Retina (tissue), 1 donor: ENCODE measurements at places on chromosomes 4 and X.

- DNase-seq = no peak
Measured at GRCh38 chr4:31442236-31442635, 722.1 kb downstream of the PCDH7 start.

GRCh38 chrX:37905436-37906147 lies 58.2 kb upstream of the DYNLT3 start:
- peak; percentile 50 for DNase-seq

DNA sequence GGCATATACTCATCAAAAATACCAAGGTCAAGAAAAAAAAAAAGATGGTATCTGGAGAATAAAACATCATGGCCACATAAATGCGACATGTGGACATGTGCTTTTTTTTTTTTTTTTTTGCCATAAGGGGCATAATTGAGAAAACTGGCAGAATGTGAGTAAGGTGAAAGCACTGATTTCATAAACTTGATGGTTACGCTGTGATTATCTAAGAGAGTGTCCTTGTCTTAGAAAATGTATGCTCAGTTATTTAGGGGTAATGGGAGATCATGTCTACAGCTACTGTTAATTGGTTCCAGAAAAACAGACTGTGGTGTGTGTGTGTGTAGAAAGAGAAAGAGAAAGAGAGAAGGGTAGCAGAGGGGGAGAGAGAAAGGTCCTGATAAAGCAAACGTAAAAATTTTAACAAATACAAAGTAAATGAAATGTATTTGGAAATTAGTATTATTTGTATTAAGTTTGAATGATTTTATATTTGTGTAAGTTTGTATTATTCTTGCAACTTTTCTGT lies 8.1 kb downstream of the DNAJB14 start:
- no peak for DNase-seq

DNA sequence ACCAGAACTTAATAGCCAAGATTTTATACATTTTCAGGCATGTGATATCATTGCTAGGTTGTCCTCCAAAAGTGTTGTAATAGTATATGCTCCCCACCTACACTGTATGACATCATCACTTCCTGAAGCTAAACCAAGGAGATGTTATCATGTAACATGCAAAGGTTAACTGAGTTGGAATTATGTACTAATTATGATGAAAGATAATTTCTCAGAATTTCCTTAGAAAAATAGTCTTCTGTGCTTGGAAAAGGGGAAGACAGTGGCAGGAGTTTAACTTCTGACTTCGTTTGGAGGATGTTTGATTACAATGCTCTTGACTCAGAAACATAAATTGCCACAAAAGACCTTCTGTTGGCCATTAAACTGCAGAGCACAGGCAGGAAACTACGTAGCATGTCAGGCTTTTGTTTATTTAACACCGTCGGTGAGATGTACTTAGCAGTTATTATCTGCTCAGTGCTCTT lies 83.6 kb upstream of the GUCY1A1 start:
- no peak for DNase-seq

DNA sequence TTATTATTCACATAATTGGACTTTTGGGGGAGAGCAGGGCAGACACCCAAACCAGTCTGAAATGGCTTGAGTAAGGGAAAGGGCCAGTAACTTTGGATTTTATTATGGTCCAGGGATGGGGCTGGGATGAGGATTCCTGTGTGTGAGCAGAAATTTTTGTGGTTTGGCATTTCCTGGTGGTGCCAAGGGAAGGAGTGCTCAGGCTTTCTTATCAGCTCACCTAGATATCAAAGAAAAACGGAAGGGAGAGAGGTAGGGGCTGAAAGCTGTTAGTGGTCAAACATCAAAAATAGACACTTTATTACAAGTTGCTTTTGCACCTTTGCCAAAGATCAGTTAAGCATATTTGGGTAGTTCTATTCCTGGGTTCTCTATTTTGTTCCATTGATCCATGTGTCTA lies 128.5 kb upstream of the DIPK2B start:
- DNase-seq = no peak

- peak; percentile 59 for DNase-seq
Measured at GRCh38 chrX:43958529-43958928, 14.7 kb downstream of the NDP start.

DNA sequence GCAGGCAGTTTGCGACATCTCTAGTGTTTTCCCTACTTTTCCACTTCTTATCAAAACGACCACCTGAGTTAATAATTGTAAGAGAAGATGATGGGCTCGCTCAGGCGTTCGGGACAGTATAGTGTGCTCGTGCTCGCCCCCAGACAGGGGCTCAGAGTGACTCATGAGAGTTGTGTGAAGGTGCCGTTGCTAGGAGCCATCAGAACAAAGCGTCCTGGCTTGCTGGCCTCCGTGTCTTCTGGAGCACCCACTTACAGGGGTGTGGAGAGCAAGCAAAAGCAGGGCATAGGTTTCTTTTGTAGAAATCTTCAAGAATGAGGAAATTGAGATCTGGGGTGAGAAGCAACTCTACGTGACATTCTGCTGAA lies 73.0 kb upstream of the ADGRG2 start:
- no peak for DNase-seq

GRCh38 chr4:12844141-12844540 lies 640.0 kb downstream of the RAB28 start:
- DNase-seq = no peak

DNA sequence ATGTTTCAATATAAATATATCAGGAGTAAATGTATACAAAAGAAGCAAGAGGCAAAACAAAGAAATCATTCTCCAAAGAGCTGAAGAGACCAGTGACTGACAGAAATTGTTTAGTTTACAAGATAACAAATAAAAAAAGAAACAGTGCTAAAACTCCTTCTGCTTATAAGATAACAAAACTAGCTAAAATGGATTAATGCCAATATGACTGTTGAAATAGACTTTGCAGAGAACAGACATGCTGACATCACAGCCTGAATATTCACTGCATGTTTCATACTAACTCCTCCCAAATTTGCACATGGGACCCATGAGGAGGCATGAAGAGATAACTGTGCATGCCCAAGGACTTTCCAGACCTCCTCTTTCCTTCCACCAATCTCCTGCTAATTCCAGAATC lies 6.2 kb upstream of the GABRA4 start:
- no peak for DNase-seq

DNA sequence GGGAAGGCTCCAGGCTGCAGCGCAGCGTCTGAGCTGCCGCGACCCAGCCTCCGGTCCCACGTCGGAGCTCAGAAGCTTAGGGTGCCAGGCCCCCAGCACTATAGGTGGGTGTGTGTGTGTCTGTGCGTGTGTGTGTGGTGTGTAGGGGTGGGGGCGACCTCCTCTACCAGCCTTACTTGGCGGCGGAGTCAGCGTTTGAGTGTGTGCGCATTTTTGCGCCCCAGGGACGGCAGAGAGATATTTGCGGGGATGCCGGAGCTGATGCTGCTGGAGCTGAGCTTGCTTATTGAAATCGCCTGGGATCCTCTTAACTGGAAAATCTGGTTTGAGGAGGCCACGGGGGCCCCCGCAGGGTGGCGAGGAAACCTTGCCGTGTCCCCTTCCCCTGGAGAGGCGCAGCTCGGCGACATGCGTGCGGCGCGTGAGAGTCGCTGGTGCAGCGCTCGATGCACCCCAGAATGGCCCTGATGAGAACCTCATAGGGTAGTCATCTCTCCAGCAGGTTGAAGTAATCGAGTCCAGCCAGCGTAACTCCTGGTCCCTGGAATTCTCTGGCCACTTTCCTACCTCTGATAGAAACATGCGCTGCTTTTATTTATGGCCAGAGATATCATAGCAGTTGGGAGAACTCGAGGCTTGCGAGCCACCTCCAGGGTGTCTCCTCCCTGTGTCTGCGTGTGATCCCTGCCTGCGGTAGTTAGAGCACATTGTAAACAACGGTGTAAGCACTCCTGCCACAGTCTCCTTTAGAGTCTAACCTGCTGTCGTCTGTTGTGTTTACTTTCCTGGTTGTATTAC lies 2.7 kb downstream of the ADGRL3 start:
- DNase-seq = peak; percentile 85
